ENCODE measurements at places on chromosomes 5 and 9. TPM values are rescaled to one million over a fixed set of nuclear protein-coding genes. Genes with fewer than 3 reads are reported as not detected.

Gene AJM1
- total RNA-seq, result 3.1 TPM

Gene PTGR1
- 89.7 TPM for total RNA-seq

Gene TCF7
- 0.19 TPM for total RNA-seq

Gene RETREG1
- total RNA-seq, result 4.0 TPM

Gene AK8
- 0.13 TPM for total RNA-seq

Gene FSD1L
- 2.1 TPM for total RNA-seq

Gene GGTA1
- total RNA-seq, result not detected

Gene C7
- not detected for total RNA-seq

Gene SLC36A2
- total RNA-seq, result not detected

Gene PTGER4
- total RNA-seq, result 62.8 TPM

Gene PCDHGB1
- total RNA-seq, result 8.1 TPM

Gene SFXN1
- 181 TPM for total RNA-seq

Gene CDX1
- not detected for total RNA-seq

Gene MAN2A1
- total RNA-seq, result 129 TPM

Gene RANBP3L
- 0.83 TPM for total RNA-seq

Gene KCTD16
- 0.11 TPM for total RNA-seq

Gene GPBP1
- total RNA-seq, result 47.8 TPM

Gene TRIM36
- total RNA-seq, result 5.4 TPM

Gene C8G
- not detected for total RNA-seq

Gene PLK2
- 230 TPM for total RNA-seq

Gene CTSV
- 8.1 TPM for total RNA-seq

Gene NIPAL4
- total RNA-seq, result not detected

Gene MIGA2
- total RNA-seq, result 31.4 TPM

Gene SLC36A3
- not detected for total RNA-seq

Gene TRPM3
- total RNA-seq, result 3.4 TPM

Gene SLC6A19
- not detected for total RNA-seq

Gene ZNF484
- 10.1 TPM for total RNA-seq

Gene LMBRD2
- 15.9 TPM for total RNA-seq

Gene PCA3
- total RNA-seq, result 0.29 TPM

Gene TNFSF8
- not detected for total RNA-seq

Gene SH2D3C
- total RNA-seq, result not detected

Gene SOHLH1
- total RNA-seq, result not detected

Gene HEMGN
- not detected for total RNA-seq

Gene SHOC1
- not detected for total RNA-seq

Gene APBA1
- total RNA-seq, result 3.1 TPM

Gene PIP5K1B
- not detected for total RNA-seq

Gene PCDHGA5
- 1.5 TPM for total RNA-seq

Gene SLCO6A1
- total RNA-seq, result not detected

Gene INSL6
- not detected for total RNA-seq

Gene FGFR4
- 29.3 TPM for total RNA-seq

Gene FOXD1
- 24.8 TPM for total RNA-seq

Gene ARAP3
- total RNA-seq, result 0.83 TPM

Gene ADAMTS13
- 2.3 TPM for total RNA-seq

Gene SLC34A1
- not detected for total RNA-seq

Gene TIMD4
- not detected for total RNA-seq

Gene HRCT1
- 2.1 TPM for total RNA-seq

Gene ACSL6
- not detected for total RNA-seq

Gene RNF183
- total RNA-seq, result not detected

Gene IFNB1
- total RNA-seq, result not detected

Gene SHISAL2B
- not detected for total RNA-seq

Gene ZNF608
- total RNA-seq, result 9.0 TPM

Measured in LHCN-M2 (cell line).